ENCODE measurements at places on chromosomes 2 and 18.

- DNase-seq, result no peak
These were observed 1689.1 kb upstream of the TMEFF2 start for GRCh38 chr2:193883820-193884219.

GRCh38 chr2:8118940-8119781 is 562.7 kb upstream of the ID2 start:
- no peak for DNase-seq

DNA sequence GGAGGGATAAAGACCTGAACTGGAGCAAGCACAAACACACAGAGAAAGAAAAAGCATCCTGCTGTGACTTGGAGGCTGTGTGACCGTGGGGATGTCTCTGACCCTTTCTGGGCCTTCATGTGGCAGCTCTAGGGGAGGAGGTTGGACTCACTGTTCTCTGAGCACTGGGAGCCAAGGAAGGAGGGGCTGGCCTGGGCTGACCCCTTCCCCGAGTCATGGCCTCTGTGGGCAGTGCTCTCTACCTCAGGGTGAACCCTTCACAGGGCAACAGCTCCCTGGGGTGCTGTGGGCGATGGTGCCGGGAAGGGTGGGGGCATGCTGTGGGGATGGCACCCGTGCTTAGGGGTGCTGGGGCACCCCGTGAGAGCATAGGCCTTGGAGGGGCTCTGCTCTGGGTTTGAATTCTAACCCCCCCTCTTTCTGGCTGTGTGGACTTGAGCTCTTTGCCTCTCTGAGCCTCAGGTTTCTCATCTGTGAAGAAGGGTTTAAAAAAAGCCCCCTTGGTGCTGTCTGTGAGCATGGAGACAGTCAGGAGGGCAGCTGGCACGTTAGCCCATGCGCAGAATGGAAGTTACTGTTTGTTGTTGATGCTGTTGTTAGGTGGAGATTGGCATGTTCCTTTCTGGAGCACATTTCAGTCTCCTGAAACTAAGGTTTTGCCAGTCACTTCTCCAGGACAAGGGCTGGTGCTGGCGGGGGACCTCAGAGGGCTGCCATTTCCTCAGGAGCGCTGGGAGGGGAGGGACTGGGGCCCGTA is 700 bp downstream of the TOGARAM2 start:
- no peak for DNase-seq

DNA sequence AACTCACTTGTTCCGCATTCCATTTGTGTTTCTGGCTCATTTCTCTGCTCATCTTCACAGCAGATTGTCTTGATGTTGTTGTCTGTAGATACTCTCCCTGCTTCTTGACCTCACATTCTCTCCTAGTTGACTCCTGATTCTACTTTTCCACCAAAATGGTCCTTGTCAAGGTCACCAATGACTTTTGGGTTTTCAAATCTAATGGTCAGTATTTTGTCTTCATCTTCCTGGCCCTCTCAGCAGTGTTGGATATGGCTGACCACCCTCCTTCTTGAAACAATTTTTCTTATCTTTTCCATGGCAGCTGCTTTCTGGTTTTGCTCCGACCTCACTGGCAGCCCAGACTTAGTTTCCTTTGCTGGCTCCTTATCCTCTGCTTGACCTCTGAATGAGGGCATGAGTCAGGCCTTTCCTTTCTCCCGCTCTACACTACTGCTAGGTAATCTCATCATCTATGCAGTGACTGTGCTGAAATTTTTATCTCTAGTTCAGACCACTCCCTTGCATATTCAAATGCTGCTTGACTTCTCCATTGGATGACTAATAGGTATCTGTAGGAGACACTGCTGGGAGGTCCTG is 386.6 kb upstream of the SPRED2 start:
- no peak for DNase-seq

GRCh38 chr2:60140185-60140584 is 413.3 kb downstream of the BCL11A start:
- no peak for DNase-seq

DNA sequence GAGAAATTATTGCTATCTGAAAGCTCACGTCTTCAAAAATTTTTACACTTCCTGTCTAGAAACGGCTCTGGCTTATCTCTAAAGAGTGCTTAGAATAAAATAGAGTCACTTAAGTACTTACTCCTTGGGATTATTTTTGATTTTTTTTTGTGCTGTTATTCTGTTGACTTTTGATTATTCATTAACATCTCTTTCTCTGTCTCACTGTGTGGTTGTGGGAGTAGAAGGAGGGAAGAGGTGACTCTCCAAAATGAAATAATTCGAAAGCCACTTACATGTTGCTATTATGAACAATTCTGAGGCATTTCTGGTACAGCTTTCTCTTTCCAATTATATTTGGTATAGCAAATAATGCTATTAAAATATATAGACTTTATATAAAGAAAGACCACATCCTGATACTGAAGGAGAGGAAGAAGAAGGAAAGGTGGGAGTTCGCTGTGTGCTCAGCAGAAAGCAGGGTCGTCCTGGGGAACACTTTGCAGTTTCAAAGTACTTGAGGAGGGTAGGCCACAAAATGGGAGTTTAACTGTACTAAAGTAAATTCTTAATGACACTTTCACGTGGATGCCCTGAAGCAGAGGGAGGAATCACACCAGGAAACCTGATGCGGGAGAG is 9.6 kb upstream of the MMADHC start:
- no peak for DNase-seq

GRCh38 chr18:68763083-68763482 is 34.8 kb upstream of the CCDC102B start:
- no peak for DNase-seq

DNA sequence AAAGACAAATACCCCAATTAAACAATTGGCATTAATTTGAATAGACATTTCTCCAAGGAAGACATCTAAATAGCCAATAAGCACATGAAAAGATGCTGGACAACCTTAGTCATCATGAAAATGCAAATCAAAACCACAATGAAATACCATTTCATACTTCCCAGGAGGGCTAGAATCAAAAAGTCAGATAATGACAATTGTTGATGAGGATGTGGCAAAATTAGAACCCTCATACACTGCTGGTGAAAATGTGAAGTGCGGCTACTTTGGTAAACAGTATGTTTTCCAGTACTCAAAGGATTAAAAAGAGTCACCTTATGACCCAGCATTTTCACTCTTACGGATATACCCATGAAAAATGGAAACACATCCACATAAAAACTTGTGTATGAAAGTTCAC is 91.6 kb downstream of the FIGN start:
- DNase-seq, result no peak

GRCh38 chr2:15756882-15757819 is 165.5 kb downstream of the DDX1 start:
- no peak for DNase-seq

DNA sequence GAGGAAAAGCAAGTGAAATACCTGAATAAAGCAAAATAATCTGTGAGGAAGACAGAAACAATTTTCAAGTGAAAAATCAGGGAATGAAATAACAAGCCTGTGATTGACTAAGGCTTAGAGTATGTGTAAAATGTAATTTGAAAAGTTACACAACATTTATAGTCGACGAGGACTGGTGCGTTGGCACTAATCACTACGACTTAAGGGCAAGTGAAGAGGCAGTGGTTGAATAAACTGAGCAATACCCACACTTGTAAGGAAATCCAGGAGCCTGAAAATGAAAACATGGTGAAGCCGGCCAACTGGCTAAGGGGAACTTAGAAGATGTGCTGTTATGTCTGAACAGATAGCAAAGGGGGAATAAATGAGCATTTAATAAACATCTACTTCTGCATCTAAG is 13.4 kb downstream of the DOK1 start:
- no peak for DNase-seq

GRCh38 chr18:48161191-48161910 is 230.9 kb upstream of the SMAD2 start:
- DNase-seq, result peak; percentile 50

- DNase-seq, result no peak
These were observed 485.8 kb upstream of the POU3F3 start for GRCh38 chr2:104368089-104368488.

DNA sequence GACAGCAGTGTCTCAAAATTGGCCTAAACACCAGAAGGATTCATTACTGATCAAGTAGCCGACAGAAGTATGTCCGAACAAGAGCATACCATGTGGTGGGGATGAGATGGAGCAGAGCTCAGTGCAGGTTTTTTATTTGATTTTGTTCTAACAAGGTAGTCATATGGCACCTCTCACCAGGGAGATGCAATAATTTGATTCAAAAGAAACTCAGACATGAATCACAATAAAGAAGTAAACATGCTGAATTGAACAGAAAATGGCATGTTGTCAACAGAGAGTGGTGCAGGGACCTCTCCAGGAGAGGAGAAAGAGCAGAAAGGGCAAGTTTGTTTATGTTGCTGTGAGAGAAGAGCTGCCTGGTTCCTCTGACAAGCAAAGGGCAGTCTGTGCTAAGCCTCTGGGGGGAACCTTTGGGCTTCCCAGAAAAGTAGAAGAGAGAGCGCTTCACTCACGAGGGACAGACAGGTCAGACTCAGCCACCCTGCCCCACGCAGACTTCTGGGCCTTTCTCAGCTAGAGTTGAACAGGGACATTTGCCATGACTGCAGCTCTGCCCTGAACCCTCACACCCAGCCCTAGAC is 351.3 kb upstream of the RAB12 start:
- DNase-seq, result no peak

GRCh38 chr2:8398040-8398668 is 283.7 kb upstream of the ID2 start:
- DNase-seq, result no peak

DNA sequence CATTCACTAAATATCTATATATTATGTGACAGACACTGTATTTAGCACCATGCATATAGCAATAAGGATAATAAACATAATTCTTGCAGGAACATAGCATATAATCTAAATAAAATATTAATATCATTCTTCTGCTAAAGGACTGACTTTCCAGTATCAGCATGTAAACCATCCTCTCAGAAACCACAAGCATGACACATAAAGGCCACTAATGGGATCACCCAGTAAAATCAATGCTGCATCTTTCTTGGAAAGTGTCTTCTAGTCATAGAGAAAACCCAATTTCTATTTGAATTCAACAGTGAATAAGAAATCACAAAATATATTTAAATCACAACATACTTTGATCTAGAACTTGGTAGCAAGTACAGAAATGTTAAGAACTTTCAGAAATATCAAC is 5.8 kb upstream of the LRP1B start:
- no peak for DNase-seq

GRCh38 chr2:16763493-16763899 is 97.9 kb upstream of the CYRIA start:
- no peak for DNase-seq

DNA sequence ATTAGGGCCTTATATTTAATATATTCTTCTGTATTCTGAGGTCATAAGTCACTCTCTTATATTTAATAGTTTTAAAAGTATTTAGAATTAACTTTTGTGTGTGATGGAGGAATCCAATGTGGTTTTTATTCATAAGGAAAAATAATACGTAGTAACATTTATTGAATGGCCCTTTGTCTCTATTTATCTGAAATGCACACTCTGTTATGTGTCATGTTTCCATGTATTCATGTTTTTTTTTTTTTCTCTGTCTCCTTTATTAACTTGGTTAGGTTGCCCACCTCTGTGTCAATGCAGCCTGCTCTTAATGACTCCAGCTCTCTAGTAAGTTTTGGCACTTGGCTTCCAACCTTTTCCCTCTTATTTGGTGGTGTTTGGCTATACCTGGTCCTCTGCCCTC is 33.8 kb downstream of the RNF144A start:
- no peak for DNase-seq

GRCh38 chr2:128552806-128553551 is 234.3 kb upstream of the HS6ST1 start:
- no peak for DNase-seq

DNA sequence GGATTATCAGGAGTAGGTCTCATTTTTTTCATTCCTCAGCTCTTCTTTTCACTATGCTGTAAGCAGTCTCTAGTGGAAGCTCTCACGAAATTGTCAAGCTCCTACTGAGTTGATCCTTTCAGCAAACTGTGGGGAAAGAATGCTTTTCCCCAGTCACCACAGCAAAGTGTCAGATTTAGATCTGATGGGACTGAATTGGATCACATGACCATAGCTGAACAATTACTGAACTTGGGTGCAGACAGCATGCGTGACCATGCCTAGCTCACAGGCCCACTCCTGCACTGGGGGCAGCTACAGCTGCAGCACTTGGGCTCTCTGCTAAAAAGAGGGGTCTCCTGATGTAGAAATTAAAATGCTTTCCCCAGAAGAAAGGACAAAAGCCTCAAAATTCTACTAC is 3.1 kb downstream of the ARHGAP15 start:
- DNase-seq, result no peak

DNA sequence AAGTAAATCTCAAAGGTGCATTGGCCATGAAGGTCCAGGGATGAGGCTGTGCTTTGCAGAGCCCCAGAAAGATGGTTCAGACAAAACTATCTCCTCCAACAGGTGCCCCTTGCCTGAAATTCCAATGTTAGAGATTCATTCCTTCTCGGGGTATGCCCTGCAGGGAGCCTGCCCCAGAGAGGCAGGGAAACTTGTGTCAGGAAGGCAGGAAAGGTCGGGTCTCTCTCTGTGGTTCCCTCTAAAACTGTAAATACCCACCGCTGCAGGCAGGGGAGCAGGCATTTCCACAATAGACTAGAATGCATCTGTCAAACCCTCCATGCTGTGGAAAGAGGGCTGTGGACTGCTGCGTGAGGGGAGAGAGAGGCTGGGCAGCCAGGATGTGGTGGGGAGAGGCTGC is 207.8 kb upstream of the SMAD2 start:
- DNase-seq, result no peak

GRCh38 chr2:199558156-199558555 is 100.4 kb upstream of the SATB2 start:
- DNase-seq, result no peak

GRCh38 chr2:147420517-147420916 is 424.3 kb upstream of the ACVR2A start:
- DNase-seq, result no peak

GRCh38 chr18:23550898-23551297 is 35.4 kb downstream of the NPC1 start:
- no peak for DNase-seq

- DNase-seq, result no peak
These were observed 72.6 kb downstream of the EPAS1 start for GRCh38 chr2:46369783-46370182.

DNA sequence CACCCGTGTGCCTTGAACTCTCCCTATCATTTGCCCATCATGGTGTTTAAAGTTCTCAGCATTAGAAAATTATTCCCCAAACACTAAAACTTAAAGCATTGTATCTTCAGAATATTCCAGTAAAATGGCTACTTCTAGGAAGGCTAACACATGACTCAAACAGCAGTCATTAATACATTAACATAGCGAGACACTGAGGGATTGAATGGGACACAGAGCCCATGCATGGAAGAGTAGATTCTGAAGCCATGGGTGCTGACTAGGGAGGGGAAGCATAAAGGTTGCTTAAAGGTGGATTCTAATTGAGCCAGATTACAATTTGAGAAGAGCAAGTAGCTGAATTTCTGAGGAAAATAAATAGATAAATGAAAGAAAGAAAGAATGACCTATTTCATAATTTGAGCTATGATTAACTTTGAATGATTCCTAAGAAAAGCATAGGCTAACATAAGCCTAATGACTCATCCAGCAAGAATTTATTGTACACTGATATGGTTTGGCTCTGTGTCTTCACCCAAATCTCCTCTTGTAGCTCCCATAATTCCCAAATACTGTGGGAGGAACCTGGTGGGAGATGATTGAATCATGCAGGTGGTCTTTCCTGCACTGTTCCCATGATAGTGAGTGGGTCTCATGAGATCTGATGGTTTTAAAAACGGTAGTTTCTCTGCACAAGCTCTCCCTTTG is 79.8 kb upstream of the PIK3C3 start:
- DNase-seq, result no peak

GRCh38 chr2:128425731-128426620 is 107.3 kb upstream of the HS6ST1 start:
- DNase-seq, result no peak

GRCh38 chr2:191264647-191265081 is 19.5 kb downstream of the MYO1B start:
- no peak for DNase-seq

- DNase-seq, result no peak
These were observed 115.3 kb upstream of the CXCR4 start for GRCh38 chr2:136233298-136233697.
